ENCODE measurements at places on chromosomes 4 and X. TPM values are rescaled to one million over a fixed set of nuclear protein-coding genes. Genes with fewer than 3 reads are reported as not detected.

- DNase-seq: no peak
Observed at GRCh38 chr4:182748949-182749348, 168.2 kb downstream of the DCTD start.

TEX13B gene
- not detected for total RNA-seq

DNA sequence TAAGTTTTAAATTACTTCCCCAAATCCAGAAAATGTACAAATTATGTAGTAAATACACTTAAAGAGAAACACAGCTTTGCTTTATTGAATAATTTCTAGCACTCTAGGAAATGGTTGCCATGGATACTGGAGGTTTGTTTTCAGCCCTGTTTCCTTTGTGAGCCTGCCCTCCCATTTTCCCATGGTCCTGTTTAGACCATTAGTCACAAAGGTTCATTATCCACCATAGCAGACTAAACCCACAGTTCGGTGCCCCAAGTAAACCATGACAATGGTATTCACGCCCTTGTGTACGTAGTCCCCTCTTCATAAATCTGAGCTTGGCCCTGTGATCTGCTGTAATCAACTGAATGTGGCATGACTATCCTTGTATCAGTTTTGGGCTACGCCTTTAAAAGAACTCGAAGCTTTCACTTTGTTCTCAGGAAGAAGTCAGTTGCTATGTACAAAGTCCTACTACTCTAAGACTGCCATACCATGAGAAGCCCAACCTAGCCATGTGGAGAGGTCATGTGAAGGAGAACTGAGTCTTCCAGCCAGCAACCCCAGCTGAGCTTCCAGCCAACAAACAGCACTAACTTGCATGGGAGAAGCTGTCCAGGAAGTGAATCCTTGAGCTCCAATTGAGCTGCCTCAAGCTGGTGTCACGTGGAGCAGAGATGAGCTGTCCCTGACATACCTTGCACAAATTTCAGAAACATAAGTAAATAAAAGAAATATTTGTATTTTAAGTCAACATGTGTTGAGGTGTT, 300.4 kb downstream of the LDB2 start:
- DNase-seq: no peak

DNA sequence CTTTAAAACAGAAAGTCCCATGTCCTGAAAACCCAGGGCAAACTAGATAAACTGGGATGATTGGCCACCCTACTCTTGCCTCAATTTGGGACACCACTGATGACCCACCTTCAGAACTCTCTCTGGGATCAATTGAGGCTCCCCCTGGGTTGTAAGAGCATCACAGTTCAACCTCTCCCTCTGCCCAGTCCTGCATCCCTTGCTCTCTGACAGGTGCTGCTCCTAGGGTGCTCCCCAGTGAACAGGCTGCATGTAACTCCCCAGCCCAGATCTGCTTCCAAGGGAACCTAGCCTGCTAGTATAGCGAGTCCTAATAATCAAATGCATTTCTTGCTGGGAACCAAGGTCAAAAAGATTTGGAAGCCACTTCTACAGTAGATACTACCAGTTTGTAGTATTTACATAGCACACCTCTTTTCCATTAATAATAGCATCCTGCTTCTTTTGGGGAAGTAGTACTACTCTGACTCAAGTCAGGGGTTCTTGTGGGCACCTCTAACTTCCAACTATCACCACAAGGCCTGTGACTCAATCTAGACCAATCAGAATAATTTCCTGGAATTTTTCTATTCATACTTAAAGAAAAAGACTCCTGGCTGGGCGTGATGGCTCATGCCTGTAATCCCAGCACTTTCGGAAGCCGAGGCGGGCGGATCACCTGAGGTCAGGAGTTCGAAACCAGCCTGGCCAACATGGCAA, 42.1 kb upstream of the SPINK2 start:
- no peak for DNase-seq

SRD5A3 gene
- total RNA-seq: 4.1 TPM

DNA sequence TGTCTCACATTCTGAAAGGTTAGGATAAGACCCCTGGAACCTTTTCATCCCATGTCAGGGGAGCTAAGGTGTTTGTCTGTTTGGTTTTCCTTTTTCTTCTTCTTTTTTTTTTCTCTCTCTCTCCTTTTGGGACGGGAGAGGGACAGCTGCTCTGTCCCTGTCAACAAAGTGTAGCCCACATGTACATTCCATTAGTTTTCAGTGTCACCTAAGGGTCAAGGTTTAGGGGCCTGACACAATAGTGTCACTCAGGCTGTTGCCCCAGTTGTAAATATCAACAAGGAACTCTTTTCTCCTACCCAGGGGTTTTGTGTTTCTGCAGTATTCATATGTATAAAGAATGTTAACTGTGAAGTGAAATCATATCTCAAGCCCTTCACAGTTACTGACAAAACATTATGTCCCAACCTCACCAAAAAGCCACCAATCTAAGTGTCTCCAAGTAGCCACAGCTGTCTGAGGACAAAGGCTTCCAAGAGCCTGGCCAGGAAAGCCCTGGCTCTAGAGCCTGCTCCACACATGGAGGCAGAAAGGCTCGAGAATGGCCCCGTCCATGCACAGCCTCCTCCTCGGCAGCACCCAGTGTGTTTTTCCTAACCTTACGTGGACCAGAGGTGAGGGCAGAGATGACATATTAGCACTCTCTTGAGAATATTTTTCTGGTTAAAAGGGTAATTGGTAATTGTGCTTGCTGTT, 9.4 kb downstream of the IRF2 start:
- no peak for DNase-seq

- no peak for DNase-seq
Observed at GRCh38 chrX:139222511-139223200, 307.9 kb upstream of the F9 start.

DNA sequence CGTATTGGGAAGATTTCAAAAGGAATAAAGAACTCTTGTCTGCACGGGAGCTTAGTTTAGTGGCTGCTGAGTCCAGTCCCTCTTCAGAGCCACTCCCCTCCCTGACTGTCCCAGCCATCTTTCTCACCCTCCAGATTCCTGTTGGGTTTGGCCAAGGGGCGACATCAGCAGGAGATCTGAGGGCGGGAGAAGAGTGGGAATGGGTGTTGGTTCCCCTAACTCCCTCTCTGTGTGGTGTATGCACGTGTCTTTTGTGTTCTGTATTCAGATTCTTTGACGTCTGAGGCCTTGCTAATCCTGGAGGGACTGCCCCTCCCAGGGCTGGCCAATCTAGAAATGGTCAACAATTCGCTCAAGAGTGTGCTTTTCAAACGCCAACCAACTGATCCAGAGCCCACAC, 37.4 kb downstream of the CYTL1 start:
- no peak for DNase-seq

DNA sequence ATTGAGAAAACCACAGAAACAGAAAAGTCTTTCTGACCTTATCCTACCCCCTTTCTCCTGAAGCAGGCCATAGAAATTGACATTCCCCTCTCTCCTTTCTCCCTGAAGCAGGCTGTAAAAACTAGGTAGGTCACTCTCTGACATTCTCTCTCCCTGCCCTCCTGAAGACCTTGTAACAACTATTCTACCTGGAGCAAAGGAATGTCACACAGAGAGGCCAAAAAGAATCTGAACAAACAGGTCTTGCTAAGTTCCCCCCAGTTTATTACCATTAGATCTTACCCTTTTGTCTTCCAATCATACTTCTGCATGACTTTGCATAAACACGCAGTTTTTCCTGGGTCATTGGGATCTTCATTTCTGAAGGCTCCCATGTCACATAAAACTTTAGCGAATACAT, 198.3 kb upstream of the GYPA start:
- no peak for DNase-seq

Measured in uterus (tissue), 4 donors.